ENCODE measurements at places on chromosomes 13 and 19. TPM values are rescaled to one million over a fixed set of nuclear protein-coding genes. Genes with fewer than 3 reads are reported as not detected.

The MATK gene
- total RNA-seq: not detected

The LILRB1 gene
- not detected for total RNA-seq

The NRTN gene
- total RNA-seq: 0.65 TPM

The PSG7 gene
- 0.76 TPM for total RNA-seq

The UHRF1 gene
- total RNA-seq: 25.9 TPM

The TEX29 gene
- total RNA-seq: not detected

The NLRP5 gene
- total RNA-seq: not detected

The SLC17A7 gene
- total RNA-seq: under 0.01 TPM
